ENCODE measurements at places on chromosomes 5 and 9.

- DNase-seq, result no peak
Observed at GRCh38 chr5:4374866-4375265, 765.3 kb upstream of the ADAMTS16 start.

- no peak for DNase-seq
Observed at GRCh38 chr5:54013556-54014194, 296.7 kb downstream of the ARL15 start.

DNA sequence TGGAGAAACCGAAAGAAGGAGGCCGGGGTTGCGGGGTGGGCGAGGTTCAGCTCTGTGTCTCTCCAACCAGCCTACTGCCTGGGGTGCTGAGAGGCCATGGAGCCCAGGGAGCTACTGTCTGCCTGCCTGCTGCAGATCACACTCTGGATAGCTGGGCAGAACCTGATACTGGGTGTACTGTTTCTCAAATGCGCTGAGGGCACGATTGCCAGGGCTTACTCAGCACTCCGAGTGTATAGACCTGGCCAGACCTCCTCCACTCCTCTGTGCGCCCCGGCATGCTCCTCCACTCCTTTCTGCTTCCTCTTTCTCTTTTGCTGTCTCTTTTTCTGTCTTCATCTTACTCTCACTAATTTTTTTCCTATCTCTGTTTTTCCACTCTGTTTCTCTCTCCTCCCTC, 215.1 kb downstream of the PAPPA start:
- DNase-seq, result no peak

GRCh38 chr5:96459313-96460121, 26.5 kb upstream of the PCSK1 start:
- no peak for DNase-seq

- DNase-seq, result no peak
Observed at GRCh38 chr5:141904551-141904950, 19.1 kb upstream of the DELE1 start.

DNA sequence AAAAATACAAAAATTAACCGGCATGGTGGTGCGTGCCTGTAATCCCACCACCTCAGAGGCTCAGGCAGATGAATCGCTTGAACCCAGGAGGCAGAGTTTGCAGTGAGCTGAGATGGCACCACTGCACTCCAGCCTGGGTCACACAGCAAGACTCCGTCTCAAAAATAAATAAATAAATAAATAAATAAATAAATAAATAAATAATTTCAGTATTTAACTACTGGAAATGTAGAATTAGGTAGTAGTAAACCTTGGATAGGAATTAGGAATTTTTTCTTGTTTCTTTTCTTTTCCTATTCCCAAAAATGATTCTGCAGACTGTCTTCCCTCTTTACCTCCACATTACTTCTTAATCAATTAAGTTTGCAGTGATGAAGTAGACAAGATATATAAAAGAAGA, 103.2 kb downstream of the PLK2 start:
- DNase-seq, result no peak

DNA sequence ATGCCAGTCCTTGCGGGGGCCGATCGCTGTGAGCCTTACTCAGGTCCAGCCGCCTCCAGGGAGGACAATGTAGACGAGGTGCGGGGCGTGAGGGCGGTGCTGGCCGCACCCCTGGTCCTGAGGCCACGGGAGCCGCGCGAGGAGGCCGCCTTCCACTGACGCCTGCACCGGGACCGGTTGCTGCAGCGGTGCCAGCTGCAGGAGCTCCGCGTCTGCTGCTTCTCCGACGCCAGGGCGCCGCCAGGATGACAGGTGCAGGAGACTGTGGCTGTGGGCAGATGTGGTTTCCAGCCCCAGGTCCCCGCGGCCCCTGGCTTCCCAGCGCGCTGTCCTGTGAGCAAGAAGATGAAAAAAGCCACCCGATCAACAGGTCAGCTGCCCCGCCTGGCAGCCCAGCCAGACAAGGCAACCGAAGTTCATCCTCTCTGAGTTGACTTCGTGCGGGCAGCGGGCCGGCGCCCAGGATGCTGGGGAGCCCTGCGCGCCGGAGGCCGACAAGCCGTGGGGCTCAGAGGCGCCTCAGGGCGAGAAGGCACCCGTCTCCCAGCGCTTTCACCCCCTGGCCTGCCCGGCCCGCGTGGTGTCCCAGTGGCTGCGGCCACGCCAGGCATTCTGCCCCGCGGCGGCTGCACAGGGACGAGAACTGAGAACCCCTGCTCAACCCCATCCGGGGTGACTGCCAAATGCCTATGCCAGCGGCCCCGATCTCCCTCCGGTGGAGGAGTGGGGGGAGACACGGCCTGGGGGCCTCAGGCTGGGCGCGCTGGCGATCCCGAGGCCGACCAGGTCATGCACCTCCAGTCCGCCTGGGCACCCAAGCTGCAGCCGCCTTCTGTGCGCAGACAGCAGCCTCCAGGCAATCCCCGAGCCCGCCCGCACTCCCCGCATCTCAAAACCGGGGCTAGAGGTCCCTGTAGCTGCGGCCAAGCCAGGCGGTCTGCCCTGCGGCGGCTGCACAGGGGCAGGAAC, 43.4 kb upstream of the BICD2 start:
- no peak for DNase-seq

DNA sequence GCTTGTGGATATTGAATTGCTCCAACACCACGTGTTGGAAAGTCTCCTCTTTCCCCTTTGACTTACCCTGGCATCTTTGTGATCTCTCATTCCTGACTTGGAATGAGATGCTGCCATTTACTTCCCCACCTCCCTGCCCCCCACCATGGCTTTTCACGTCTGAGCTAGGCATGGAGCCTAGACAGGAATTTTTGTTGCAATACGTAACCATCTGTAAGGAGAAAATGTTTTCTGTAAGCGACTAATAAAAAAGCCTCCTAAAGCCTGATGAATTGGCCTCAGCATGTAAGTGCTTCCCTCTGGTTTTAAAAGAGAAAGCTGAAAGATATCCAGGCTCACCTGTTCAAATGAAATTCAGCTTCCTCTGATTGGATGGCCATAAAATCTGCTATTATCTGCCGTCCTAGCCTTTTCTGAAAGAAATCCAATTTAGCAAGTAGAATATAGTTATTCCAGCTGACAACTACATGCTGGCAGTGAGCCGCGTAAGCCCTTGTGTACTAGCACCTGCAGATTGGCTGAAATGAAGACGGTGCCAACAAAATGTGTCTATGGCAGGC, 200.1 kb downstream of the NSG2 start:
- no peak for DNase-seq

GRCh38 chr9:111851553-111851952, 45.1 kb upstream of the UGCG start:
- no peak for DNase-seq

DNA sequence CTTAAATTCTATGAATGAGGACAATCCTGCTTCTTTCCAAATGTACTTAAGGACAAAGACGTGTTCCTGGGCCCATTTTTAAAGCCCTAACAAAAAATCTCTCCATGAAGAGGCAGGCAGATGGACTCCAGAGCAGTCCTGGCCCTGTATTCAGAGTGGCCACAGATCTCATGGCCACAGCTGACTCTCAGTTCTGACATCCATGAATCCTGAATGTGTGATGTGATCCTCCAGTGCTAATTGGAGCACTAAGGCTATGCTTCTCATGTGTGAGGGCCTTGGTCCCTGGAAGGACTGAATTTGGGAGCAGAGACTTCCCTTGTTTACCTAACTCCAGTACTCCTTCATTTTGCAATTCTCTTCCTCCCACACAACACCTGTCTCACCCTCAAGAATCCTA, 373.0 kb downstream of the AGTPBP1 start:
- DNase-seq, result no peak

DNA sequence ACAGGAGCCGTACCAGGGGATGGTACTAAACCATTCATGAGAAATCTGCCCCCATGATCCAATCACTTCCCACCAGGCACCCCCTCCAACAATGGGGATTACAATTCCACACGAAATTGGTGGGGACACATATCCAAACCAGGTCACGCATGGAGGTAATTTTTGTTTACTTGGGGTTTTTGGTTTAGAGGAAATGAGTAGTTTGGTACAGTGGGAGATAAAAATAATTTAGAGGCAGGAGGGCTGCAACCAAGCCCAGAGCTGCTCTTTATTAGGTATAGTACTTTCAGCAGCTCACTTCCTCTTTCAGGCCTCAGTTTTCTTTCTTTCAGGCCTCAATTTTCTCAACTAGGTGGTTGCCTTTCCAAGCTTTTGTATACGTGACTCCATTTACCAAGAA, 23.2 kb downstream of the PRUNE2 start:
- DNase-seq, result no peak

- DNase-seq, result no peak
Observed at GRCh38 chr5:5270958-5271785, 131.0 kb downstream of the ADAMTS16 start.

DNA sequence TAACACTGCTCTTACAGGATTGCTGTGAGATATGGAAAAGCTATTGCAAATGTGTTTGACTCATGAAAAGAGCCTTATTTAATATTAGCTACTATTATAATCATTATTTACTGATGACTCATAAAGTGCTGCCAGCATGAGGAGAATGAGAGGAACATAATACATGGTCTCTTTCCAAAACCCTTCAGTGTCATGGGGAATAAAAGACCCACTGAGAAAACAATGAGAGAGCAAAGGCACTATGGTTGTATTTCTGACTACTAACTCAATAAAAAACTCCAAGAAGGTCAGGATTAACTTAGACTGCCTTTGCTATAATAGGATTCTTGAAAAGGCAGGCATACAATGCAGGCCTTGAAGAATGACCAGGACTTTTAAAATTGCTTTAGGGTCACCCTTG, 633.5 kb downstream of the DTWD2 start:
- DNase-seq, result no peak

DNA sequence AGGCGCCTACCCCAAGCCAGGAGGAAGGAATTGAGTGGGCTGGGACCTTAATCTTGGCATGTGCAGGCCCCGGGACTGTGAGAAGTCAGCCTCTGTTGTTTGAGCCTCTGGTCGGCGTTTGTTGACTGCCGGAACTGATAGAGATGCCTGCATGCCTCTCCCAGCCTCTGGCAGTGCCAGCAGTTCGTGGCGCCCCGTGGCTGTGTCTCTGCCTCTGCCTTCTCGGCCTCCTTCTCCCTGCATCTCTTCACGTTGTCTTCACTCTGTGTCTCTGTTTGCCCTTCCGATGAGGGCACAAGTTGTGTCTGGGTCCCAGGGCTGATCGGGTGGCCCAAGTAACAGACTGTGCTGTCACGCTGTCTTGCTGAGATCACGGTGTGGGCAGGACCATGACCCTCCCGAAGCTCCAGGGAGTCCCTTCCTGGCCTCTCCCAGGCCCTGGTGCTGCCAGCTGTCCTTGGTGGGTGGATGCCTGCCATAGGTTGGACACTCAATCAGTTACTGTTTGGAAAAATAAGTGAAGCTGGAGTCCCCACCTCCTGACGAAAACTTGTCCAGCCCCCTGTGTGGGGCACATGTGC, 133.5 kb upstream of the LPCAT1 start:
- no peak for DNase-seq

DNA sequence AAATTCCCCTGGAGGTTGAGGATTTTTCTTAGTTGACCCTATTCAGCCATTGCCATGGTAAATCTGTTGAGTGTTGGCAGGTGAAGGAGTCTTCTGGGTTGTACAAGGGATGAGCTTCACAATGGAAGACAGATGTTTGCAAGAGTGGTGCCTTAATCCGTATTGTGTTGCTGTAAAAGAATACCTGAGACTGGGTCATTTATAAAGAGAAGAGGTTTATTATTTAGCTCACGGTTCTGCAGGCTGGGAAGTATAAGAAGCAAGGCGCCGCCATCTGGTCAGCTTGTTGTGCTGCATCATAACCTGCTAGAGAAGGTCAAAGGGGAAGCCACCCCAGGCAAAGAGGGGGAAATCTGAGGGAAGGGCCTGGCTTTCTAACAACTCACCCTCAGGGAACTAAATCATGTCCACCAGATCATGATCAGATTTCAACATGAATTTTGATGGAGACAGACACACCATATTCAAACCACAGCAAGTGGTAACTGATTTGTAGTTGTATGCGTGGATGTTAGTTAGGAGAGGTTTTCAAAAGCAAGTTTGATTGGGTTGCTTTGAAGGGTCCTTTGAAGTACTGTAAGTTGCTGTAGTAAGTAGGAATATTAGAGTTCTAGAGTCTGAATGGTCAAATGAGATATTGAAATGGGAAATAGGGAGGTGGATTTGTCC, 2.5 kb downstream of the TNPO1 start:
- DNase-seq, result peak; percentile 51

DNA sequence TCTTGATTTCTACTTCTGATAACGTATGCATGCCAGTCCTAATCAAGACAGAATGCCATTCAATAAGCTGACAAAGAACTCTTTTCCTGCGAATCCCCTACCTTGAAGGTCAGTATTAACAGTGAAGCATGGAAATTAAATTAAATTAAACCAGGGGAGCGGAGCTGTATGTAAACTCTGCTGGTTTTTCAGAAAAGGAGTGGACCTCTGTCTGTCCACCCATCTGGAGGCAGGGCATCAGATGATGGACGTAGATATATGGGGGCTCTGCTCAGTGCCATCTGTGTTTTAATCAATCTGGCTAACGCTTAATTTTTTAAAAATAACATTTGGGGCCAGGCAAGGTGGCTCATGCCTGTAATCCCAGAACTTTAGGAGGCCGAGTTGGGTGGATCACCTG, 101.9 kb downstream of the ROR2 start:
- DNase-seq, result no peak

DNA sequence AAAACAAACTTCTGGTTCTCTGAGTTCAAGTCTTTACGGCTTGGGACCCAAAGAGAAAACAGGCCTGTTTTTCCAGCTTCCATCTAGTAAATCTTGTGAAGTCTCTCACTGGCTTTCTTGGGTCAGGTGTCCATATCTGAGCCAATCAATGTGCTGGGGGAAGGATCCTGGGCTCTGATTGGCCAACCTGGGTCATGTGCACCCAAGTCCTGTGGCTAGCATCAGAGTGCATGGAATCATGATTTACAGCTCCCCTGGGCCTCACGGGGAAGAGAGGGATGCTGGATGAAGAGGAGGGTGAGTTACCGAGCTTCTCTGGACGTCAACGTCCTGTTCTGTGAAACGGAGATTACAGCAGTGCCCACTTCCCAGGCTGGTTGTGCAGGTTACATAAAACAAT, 19.4 kb downstream of the CXCL14 start:
- no peak for DNase-seq

DNA sequence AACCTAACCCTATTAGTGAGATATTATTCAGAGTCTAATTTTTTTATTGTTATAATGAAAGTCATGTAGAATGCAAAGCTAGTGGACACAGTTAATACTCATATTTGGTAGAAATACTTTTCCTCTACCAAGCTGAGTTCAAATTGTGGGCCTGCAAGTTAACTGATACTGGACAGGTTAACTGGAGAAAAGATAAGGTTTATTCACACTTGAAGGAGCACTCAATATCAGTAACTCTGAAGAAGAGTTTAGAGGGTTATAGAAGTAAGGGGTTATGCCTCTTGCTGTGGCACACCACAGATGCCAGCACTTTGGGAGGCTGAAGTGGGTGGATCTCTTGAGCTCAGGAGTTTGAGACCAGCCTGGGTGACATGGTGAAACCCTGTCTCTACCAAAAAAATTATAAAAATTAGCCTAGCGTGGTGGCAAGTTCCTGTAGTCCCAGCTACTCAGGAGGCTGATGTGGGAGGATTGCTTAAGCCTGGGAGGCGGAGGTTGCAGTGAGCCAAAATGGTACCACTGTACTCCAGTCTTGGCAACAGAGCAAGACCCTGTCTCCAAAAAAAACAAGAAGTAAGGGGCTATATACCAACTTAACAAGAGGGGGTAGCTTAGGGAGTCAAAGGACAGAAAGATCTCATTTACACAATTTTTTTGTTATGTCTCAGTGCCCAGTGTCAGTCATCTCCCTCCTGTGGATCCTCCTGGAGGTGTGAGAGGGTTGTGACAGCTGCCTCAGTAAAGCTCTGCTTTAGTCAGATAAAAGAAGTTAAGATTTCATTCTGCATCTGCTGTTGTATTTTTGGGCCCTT, 121.2 kb upstream of the GRHPR start:
- DNase-seq, result no peak

All from DMS 273 treated with DMSO at 0.1 percent for 48 hours (cell line).